ENCODE measurements at places on chromosomes 5 and 9.

DNA sequence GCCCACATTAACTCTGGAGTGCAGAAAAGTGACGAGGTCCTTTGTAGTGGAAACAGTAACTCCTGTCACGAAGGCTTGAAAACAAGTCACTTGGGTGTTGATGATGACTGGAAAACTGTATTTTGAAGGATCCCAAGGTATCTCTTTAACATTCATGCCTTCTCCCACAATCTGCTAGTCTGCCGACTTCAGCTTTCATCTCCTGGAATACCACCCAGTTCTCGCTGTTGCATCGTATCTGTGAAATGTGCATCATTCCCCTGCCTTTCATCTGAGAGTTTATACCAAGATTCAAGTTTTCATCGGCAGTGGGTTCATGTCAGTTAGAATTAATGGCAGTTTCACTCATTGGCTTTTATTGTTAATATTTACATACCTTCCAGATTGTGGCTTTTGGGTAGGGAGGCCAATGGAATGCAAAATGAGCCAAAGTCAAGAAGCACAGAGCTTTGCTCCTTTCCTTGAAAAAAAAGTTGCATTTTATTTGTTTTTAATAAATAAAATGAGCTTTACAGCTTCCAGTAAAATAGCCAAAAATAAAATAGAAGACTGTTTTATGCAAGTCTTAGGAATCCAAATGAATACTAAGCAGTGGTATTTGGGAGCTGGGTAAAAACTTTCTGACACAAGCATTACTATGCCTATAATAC, 575.2 kb upstream of the WWC1 start:
- DNase-seq: no peak

GRCh38 chr9:124351672-124352468, 63.4 kb downstream of the PSMB7 start:
- no peak for DNase-seq

DNA sequence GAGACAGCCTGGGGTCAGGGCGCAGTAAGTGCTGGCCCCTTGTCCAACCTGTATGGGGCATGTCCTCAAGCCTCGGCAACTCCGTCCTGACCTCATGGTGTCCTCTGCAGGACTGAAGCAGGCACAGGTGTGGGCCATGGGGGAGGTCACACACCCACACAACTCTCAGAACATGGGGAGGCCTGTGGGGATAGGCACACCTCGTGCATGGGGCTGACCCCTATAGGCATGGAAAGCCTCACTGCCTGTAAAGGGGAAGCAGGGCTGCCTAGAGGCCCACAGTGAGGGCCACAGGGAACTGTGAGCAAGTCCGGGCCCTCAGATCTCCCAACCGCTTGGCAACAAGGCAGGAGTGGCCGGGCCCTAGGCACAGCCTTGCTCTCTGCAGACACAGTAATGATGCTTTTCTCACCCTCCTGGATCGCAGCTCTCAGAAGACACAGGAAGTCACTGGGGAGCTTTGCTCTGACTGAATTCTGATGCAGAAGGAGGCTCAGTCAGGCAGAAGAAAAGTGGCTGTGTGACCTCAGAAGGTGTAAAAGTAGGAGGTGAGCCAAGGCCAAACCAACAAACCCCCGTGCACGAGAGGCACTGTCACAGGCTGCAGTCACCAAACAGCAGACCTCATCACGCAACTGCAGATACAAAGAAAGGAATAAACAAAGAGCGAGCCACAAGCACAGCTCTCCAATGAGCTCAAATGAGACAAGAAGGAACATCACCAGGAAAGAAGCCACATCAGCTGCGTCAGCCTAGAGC, 5.4 kb downstream of the IPPK start:
- DNase-seq: no peak

DNA sequence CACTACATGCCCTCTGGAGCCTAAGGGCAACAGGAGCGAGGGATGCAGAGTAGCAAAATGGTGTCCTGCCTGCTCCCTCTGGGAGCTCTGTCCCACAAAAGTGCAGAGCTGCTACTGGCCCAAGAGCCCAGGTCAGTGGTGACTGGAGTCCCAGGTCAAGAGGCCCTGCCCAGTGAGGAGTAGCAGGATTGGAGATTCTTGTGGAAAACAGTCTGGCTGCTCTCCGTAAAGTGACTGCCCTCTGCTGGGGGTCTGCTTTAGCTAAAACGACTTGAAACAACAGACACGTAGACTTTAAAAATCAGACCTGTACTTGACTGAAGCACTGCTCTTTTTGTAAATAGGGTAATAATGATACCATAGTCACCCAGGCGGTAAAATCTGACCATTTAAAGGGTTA, 917.0 kb downstream of the MAT2B start:
- no peak for DNase-seq

- DNase-seq: no peak
These were observed 3.5 kb downstream of the IFNA2 start for GRCh38 chr9:21381448-21382339.

- no peak for DNase-seq
These were observed 14.1 kb downstream of the POLR3G start for GRCh38 chr5:90488791-90489190.

GRCh38 chr9:89464300-89464901, 33.5 kb downstream of the SEMA4D start:
- DNase-seq: no peak

GRCh38 chr5:171813813-171814490, 28.3 kb downstream of the SMIM23 start:
- no peak for DNase-seq

- DNase-seq: no peak
These were observed 135.4 kb downstream of the GABRB2 start for GRCh38 chr5:161411156-161411555.

DNA sequence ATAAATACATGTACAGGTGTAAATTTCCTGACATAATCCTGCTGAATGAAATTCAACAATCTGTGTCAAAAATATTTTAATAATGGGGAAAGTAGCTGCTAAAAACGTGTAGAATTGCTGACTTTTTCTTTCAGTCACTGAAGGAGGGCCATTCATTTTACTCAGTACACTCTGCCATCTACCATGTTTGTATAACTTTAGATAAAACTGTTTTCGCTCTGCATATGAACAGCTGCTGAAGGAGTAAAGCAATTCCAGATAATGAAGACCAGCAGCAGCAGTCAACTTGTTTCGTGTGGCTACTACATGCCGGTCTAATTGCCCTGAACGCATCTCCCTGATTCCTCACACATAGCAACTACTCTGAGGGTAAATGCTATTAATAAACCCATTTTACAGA, 380.5 kb downstream of the SPOCK1 start:
- DNase-seq: no peak

DNA sequence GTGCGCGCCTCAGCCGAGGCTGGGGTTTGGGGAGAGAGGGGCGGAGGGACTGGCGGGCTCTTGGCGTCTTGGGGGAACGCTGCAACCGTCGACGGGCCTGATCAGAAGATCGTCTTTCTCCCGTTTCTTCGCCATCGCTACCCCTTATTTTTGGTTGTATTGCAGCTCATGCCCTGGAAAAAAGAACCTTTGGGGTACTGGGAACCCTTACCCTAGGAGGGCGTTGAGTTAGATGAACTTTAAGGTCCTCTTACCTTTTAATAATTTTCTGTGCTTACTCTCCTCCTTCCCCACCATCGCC, 719 bp downstream of the PAIP2 start:
- DNase-seq: no peak

- no peak for DNase-seq
These were observed 21.0 kb downstream of the DBH start for GRCh38 chr9:133657120-133657661.

DNA sequence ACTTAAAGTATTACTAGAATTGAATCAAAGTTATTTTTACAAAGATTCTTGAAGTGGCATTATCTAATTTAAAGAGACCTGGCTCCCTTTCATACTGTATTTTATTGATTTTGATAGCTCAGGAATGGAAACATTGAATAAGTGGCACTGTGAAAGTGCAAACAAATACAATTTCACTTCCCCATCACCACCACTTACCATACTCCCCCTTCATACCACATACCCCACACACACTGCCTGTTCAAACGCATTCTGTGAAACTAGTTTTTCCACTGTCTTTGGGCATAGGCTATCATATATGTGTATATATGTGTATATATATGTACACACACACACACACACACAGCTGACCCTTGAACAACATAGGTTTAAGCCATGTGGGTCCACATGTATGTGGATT, 62.1 kb upstream of the ATG10 start:
- no peak for DNase-seq

GRCh38 chr9:128026773-128027541, 40.2 kb downstream of the NAIF1 start:
- DNase-seq: no peak

DNA sequence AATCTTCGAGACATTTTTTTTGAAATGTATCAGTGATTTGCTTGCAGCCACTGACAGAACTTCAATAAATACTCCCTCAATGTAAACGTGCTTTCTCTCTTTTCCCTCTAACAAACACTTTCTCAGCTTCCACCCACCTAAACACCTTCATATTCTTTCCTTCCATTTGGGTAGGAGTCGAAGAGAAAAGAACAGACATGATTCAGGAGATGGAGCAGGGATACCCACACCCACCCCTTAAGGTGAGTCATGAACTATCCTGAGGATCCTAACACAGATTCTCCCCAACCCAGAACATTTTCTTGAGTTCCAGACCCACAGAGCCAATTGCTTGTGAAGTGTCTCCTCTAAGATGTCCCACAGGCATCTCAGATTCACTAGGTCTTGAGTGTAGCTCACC, 488.8 kb downstream of the CDK5RAP2 start:
- DNase-seq: no peak

GRCh38 chr9:115167175-115167574, 49.2 kb upstream of the TNC start:
- no peak for DNase-seq

- DNase-seq: no peak
These were observed 379.4 kb upstream of the RORB start for GRCh38 chr9:74117731-74118130.

DNA sequence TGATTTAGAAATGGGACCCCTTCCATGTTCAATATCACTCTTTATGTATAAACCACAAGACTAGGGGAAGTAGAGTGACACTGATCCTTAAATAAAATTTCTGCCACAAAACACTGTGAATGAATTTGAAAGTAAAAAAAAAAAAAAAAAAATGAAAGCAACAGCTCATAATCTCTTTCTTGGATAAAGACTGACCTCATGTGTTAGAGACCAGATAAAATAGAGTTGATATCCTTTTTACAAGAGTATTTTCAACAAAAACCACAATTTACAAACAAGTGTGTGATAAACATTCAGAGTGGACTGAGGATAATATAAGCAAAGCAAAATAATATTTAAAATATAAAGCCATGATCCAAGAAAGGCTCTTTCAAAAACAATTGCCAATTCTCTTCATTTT, 180.2 kb downstream of the FBXL17 start:
- DNase-seq: no peak

DNA sequence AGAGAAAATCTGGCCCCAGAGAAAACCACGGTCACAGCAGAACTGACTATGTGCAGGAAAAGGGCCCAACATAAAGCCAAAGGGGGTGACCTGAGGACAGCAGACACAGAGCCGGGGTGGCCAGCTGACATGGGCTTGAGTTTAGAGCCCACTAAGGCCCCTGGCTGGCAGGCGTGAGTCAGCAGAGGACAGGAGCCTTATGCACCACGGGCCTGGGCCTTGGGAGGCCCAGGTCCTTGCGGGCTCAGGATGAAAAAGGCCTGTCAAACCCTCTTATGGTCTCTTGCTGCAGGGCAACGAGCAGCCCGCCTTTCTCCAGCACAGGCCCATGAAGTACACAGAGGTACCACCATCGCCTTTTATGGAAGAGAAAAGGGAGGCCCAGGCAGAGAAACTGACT, 19.7 kb downstream of the STK10 start:
- no peak for DNase-seq

- DNase-seq: no peak
These were observed 243.1 kb downstream of the AUH start for GRCh38 chr9:91118704-91119025.

DNA sequence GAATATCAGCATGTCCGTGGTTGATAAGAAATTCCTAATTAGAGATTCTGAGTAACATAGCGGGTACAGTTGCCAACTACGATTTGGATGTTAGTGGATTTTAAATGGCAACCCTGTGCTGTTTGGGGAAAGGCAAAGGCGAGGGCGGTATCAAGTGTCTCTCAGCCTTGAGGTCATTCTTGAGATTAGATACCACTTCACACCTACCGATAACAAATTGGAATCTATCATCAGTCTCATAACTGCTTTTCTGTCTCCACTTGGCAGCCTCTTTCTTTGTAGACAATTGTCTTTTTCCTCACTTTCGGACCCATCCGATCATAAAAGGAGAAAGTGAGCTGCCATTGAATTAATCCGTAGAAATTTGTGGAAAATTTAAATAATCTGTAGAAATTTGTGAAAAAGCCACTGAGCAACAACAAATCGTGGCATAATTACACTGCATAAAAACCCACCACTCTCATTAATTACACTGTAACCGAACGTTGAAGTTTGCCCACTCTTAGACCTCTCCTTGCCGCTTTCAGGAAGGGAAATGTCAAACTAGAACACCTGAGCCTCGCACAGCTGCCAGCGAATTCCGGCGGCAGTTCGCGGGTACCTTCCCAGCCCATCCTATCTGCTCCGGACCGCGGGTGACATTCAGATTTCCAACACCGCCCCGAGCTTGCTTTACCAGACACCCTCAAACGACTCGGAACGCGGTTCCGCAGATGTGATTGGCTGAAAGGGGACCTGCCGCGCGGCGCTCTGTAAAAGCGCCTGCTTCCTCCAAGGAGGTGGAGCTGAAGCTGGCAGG, 849 bp upstream of the RGMB start:
- DNase-seq: no peak

DNA sequence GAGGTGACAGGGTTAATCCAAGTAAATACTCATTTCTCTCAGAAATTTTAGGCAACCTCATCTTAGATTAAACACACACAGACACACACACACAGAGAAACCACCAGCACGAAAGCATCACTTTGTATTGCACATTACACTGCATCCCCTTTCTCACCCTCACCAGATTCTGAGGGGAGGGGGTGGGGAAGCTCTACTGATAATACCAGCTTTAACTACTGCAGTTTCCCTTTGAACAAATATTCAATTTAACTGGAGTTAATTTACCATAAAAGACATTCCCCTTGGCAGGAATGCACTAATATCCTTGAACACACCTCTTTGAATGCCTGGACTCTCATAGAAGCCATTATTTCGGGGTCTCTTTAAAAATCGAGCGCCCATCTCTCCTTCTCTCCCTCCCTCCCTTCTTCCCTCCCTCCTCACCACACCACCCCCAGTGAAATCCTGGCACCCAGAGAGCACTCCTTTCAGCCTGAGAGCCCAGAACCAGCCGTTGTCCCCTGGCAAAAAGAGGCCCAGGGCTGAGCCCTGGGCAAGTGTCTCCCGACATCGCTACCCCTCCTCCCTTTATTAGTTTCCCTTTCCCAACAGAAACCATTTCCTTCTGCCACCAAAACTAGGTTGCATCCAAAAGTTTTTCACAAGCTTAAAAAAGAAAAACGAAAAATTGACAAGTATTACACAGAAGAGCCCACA, 2.8 kb upstream of the NFIB start:
- no peak for DNase-seq

All from stimulated activated CD8-positive, alpha-beta memory T cell treated with anti-CD3 and anti-CD28 coated beads, Interleukin-15, amount 100 ng/mL, for 24 hours (primary cell).